ENCODE measurements at places on chromosomes 16 and 17.

GRCh38 chr16:2790631-2791030 is 3.3 kb upstream of the PRSS33 start:
- DNase-seq = no peak
- peaks cover 25% of the 10 kb centered on the region for H3K27me3 ChIP-seq
- no peak overlapping the region for H3K4me3 ChIP-seq
- H3K4me1 ChIP-seq = peaks cover 8% of the 10 kb centered on the region
- H3K36me3 ChIP-seq = no peaks in the 10 kb centered on the region

DNA sequence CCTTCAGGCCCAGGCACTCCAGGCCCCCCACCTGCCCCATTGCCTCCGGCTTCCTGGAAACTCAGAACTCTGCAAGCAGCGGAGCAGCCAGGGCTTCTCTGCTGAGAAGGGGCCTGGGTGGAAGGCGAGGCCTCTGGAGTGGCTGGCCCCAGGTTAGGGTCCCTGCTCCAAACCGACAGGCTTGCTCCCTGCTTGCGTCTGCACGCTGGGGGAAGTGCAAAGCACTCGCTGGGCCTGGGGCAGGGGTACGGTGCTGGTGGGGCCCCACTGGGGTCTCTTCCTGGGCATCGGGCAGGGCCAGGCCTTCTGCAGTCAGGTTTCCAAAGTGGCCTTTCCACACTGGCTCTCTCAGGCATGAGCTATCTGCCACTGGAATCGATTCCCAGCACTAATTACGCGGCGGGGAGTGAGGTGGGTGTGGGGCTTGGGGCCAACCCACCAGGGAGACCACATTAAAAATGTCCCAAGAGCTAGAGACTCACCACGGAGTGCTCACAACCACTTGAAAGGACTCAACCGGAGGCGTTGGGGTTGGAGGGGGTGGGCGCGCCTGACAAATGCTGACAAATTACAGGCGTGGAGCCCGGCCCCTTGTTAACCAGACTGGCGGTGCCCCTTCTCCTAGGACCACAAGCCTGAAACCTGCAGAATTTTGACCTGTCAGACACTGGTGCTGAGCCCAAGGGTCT is 17.9 kb downstream of the FAM83G start:
- H3K4me3 ChIP-seq = no peak overlapping the region
- H3K4me1 ChIP-seq = no peaks in the 10 kb centered on the region
- no peak for DNase-seq
- H3K27me3 ChIP-seq = no peaks in the 10 kb centered on the region

DNA sequence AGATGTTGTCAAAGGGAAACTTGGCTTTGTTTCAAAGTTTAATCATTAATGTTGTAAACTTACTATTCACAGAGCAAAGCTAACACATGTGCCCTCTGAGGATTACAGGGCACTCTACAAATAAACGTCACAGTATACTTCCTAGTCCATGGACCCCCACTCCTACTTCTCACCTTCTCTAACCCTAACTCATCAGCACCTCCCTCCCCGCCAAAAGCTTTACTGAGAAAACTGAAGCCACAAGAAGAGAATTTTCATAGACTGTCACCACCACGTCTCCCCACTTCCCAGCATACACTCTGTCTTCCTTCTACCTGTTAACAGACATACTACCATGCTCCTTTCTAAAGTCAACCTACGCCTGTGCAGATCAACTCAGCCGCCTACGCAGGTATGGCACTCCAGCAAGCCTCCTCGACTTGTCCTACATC is 29.0 kb downstream of the HELZ start:
- H3K36me3 ChIP-seq = peaks cover 3% of the 10 kb centered on the region
- no peak overlapping the region for H3K4me3 ChIP-seq
- no peak for DNase-seq

DNA sequence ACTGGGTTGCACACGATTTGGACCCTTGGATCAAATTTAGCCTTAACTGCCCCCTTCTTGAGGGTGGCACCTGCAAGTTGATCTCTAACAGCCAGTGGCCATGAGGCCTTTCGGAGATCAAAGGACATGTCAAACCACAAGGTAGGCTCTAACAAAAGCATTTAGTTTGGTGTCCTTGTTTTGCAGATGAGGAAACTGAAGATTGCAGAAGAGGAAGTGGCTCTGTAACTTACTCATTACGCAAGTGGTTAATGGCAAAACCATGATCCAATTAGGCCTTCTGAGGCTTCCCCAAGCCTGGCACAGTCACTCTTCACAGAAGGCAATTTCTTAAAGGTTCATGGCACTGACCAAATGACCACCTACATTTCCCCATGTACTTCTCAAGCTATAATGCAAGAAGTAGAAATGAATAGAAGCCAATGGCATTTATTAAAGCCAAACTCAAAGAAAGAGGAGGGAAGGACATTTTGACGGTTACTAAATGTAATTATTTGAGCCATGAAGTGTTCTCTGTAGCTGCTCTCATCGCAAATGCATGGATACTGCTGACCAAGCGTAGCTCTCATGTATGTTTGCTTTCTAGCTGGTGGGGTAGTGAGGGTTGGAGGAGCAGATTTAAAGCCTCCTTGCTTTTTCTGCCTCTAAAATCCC is 32.8 kb upstream of the ABCC12 start:
- H3K4me1 ChIP-seq = no peaks in the 10 kb centered on the region
- peaks cover 4% of the 10 kb centered on the region for H3K27me3 ChIP-seq
- H3K27ac ChIP-seq = no peak overlapping the region
- no peaks in the 10 kb centered on the region for H3K36me3 ChIP-seq

GRCh38 chr16:5763176-5763575 is 665.6 kb upstream of the EEF2KMT start:
- DNase-seq = no peak
- H3K4me3 ChIP-seq = no peak overlapping the region
- H3K27ac ChIP-seq = no peak overlapping the region
- no peaks in the 10 kb centered on the region for H3K36me3 ChIP-seq

DNA sequence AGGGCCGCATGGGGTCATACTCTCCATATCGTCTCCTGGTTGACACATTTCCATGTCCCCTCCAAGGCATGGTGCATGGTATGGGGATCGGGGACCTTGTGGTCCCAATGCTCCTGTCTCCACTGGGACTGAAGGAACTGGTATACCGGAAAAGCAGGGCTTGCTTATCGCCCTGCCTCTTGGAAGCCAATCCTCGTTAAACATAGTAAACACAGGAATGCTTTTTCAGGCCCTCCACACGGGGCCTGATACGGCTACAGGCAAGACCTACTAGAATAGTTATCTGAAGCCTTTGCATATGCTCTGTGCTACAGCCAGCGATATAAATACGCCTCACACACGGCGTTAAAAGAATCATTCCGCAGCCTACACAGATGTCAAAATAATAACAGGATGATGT is 159.5 kb downstream of the SHISA9 start:
- no peaks in the 10 kb centered on the region for H3K4me1 ChIP-seq
- H3K27ac ChIP-seq = no peak overlapping the region
- no peaks in the 10 kb centered on the region for H3K36me3 ChIP-seq
- H3K4me3 ChIP-seq = no peak overlapping the region

GRCh38 chr17:82938486-82938872 is 98.7 kb upstream of the ZNF750 start:
- H3K4me3 ChIP-seq = no peak overlapping the region
- H3K27me3 ChIP-seq = no peaks in the 10 kb centered on the region
- no peak for DNase-seq
- H3K36me3 ChIP-seq = peaks cover 51% of the 10 kb centered on the region
- no peaks in the 10 kb centered on the region for H3K4me1 ChIP-seq
- no peak overlapping the region for H3K27ac ChIP-seq

DNA sequence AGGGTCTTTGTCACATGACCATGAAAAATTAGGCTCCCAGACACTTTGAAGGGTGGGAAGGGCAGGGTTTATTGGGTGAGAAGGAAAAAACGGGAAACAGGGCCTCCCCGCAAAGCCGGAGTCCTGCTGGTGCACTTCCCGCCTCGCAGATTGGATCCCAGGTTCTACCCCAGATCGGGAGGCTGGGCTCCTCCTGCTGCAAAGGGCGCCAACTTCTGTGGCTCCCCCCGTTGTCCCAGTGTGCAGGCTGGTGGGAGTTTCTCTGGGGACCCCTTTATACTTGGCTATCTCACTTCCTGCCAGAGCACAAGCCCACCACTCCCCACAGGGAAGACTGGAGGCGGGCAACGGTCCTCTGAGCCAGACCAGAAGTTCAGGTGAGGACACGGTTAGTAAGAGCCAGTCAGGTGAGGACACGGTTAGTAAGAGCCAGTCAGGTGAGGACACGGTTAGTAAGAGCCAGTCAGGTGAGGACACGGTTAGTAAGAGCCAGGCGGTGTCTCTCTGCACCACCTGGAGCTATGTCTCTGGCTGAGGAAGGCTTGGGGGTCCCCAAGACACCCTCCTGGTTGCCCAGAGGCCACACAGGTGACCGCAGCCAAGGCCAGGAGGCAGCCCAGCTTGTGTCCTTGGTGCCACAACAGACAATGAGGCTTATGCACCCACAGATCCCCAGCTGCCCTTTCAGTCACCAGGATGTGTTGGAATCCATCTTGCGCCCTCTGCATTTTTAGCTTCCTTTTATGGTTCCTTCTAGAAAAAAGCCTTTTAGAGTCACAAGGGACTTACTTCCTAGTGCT is 48.1 kb upstream of the CHMP6 start:
- H3K36me3 ChIP-seq = peaks cover 17% of the 10 kb centered on the region
- H3K27me3 ChIP-seq = no peaks in the 10 kb centered on the region
- H3K4me1 ChIP-seq = peaks cover 44% of the 10 kb centered on the region
- DNase-seq = no peak

DNA sequence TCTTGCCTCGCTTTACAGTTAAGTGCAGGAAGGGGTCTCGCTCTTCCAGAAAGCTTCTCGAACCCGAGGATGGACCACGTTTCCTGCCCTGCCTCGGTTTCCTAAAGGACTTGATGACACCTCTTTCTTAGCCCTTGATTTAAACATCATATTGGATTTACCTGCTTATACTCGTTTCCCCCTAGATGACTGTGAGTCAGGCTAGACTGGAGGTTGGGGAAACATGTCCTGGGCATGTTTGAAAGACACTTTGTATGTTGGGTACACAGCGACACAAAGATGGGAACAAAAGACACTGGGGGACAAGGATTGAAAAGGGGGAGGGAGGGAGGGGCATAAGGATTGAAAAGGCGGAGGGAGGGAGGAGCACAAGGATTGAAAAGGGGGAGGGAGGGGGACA is 30.0 kb downstream of the SDK2 start:
- peaks cover 2% of the 10 kb centered on the region for H3K27me3 ChIP-seq
- no peak overlapping the region for H3K27ac ChIP-seq
- no peak for DNase-seq

Data from B cell (primary cell).